ENCODE measurements at places on chromosomes 1 and 21. TPM values are rescaled to one million over a fixed set of nuclear protein-coding genes. Genes with fewer than 3 reads are reported as not detected.

Gene RAVER2
- 4.9 TPM for total RNA-seq

Gene NR1I3
- total RNA-seq: 0.26 TPM

Gene DIO1
- not detected for total RNA-seq

Gene TTC22
- not detected for total RNA-seq

Gene CLDN17
- not detected for total RNA-seq

Gene SPRR2G
- not detected for total RNA-seq

All from A549 treated with GW870086 at 1 μM for 4 hours (cell line).